Stimulated activated CD8-positive, alpha-beta memory T cell treated with anti-CD3 and anti-CD28 coated beads, Interleukin-2, amount 100 ng/mL, for 1 hour (primary cell): ENCODE measurements at places on chromosomes 12 and 14.

DNA sequence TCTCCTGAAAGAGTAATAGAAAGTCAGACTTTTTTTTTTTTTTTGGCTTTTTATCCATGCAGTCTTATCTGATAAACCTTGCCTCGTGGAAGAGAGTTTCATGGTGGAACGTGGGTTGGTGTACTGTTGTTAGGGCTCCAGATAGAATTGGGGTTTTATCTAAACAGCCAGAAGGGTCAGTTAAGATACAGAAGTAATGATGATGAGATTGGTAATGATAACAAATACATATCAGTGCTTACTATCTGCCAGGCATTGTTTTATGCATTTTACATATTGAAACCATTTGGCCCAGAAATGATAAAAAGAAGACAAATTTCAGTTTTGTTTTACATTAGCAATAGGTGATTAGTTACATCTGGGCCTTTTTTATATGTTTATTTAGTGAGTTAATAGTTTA, 372.8 kb upstream of the PRICKLE1 start:
- DNase-seq, result no peak

DNA sequence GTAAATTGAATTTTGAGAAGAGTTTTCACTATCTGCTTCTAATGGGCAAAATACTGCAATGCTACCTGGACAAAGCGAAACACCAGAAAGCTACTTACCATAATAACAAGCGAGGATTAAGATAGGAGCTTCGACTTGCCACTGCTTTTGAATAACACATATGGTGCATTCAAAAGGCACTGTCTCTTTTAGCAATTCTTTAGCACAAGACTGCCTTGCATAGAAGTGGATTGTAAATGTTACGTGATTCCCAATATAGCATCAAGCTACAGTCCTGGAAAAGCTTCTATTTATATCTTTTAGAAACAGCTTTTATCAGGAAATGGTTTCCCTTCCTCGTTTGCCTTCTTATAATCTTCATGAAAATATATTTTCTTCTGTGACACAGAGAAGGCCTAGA, 258.7 kb upstream of the PDE3A start:
- DNase-seq, result no peak

- no peak for DNase-seq
These were observed 246.6 kb downstream of the TMEM132D start for GRCh38 chr12:129657179-129657578.

- no peak for DNase-seq
These were observed 87.6 kb upstream of the PRB2 start for GRCh38 chr12:11482955-11483354.

DNA sequence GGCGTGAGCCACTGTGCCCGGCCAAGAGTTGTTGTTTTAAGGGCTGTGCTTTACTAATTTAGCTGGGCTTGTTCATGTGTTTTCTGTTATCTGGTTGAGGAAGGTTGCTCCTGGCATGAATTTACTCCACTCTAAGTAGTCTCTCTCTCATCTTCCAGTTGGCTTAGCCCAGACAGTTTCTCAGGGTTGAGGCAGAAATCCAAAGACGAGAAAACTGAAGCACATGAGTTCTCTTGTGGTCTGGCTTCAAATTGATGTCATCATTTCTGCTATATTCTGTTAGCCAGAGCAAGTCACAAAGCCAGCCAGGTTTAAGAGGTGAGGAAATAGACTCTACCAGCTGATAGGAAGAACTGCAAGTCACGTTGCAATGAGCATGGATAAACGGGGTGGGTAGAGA, 57.9 kb downstream of the E2F7 start:
- no peak for DNase-seq

DNA sequence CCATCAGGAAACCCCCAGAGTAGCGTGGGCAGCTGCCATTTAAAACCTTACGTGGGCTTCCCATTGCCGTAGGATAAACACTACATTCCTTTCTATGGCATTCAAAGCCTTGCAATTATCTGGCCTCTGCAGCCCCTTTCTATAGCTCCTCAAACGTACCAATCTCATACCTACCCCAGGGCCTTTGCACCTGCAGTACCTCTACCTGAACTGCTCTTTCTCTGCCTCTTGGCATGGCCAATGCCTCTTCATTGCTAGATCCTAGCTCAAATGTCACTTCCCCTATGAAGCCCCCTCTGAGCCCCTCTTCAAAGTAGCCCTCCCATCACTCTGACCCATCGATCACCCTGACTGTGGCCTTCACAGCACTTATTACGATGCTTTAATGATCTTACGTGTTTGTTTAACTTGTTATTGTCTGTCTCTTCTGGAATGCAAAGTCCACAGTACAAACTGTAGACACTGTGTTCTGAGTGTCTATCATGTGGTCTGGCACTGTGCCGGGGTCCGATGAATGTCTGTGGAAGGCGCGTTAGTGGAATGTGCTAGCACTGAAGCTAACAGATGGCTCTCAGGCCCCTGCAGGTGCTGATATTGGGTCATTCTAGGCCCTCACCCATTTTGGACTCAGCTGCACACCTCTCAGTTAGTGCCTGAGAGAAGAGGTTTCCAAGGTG, 157.3 kb upstream of the NOS1 start:
- DNase-seq, result no peak

- no peak for DNase-seq
These were observed 192.6 kb downstream of the CHST11 start for GRCh38 chr12:104649217-104649824.

DNA sequence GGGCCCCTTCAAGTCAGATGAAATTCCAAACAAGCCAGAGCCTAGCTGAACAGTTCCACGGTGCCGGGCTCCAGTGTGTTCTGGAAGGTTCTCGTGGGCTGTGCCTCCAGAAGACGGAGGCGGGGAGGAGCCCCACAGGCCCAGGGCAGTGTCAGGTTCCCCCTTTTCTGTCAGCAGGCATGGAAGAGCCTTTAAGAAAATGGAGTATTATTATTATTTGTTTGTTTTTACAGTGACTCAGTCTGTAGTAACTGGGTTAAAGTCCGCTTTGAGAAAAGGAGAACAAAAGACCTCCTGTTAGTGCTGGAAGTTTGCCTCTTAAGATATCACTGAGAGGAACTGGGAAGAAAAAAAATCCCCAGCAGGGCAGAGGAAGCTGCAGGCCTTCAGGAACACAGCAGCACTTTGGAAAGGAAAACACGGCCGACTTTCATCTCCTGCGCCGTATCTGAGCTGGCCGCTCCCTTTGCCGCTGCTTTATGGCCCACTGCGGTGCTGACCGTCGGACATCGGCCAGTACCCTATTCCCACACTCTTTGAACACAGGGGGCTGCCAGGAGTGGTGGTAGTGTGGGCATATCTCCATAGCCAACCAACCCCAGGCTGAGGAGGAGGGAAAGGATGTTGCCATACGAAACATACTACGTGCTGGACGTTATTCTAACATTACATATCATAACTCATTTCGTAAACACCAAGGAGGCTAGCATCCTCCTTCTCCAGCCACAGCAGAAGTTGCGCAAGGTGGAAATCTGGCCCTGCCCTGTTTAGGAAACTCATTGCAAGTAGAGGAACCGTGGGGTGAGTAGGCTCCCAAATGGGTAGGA, 194.0 kb downstream of the ZFP36L1 start:
- no peak for DNase-seq

- DNase-seq, result no peak
These were observed 19.0 kb upstream of the IFT81 start for GRCh38 chr12:110105159-110105558.

GRCh38 chr12:116924558-116925453, 14.1 kb downstream of the FBXW8 start:
- DNase-seq, result no peak

GRCh38 chr12:83575326-83575725, 888.6 kb downstream of the TMTC2 start:
- DNase-seq, result no peak

GRCh38 chr14:70635971-70636595, 5.6 kb upstream of the TTC9 start:
- DNase-seq, result no peak

DNA sequence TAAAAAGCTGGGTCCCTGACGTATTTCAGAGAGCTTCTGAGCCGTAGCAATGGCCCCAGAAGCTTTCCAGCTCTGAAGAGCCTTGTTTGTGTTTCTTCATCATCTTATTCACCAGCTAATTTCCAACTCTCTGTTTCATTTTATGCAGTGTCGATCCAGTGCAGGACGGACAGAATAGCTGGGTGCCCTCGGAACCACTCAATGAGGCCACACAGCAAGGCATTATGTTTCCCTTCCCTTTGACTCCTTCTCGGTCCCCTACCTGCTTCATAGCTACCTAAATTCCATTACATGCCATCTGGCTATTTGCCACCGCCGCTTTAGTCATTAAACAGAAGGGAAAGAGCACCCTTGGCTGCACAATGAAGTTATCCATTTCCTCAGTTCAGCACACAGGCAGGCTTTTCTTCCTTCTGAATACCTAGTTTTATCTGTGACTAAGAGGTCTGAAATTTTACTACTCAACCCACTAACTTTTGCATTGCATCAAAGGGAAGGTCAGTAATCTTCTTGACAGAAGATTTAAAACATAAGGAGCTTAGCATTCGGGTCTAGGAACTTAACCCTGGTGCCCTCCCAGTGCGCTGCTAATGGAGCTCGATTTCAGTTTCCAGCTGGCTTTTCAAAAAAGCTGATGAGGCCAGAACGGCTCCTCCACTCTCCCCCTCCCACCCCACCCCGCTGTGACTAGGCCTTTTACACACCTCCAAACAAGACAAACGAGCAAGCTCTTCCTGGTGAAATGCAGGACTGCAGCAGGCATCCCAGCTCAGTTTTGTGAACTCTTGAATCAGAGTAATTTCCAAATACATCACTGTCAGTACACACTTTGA, 176.8 kb downstream of the GXYLT1 start:
- DNase-seq, result no peak

DNA sequence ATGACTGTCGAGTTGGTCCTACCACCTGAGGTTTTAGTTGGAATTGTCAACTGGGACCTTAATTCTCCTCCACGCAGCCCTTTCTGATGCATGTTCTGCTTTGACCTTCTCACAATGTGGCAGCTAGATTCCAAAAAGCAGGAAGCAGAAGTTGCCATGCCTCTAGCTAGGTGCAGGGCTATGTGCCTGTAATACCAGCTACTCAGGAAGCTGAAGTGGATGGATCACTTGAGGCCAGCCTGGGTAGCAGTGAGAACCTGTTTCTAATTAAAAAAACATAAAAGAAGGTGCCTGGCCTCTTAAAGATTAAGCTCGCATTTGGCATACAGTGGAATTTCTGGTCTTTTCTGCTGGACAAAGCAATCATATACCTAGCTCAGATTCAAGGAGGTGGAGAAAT, 77.1 kb downstream of the FGD4 start:
- no peak for DNase-seq
